ENCODE measurements at places on chromosomes 2 and 18.

- no peak for DNase-seq
These were observed 366.7 kb downstream of the LRRTM4 start for GRCh38 chr2:77155511-77155910.

- no peak for DNase-seq
These were observed 220.7 kb downstream of the CAMKMT start for GRCh38 chr2:44582363-44583008.

GRCh38 chr18:8177330-8178016 lies 431.8 kb upstream of the RAB12 start:
- no peak for DNase-seq

GRCh38 chr2:55224761-55225261 lies 7.3 kb downstream of the CLHC1 start:
- DNase-seq: no peak

DNA sequence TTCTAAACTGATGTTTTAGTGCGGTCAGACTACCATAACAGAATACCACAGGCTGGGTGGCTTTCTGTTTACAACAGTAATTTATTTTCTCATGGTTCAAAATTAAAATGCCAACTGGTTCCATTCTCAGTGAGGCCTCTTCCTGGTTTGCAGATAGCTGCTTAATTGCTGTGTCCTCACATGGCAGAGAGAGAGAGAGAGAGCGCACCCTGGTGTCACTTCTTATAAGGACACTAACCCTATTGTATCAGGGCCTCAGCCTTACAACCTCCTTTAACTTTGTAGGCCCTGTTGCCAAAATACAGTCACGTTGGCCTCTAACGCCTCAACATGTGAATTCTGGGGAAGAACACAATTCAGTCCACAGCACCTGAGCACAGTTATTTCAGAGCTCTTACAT lies 37.5 kb upstream of the ZNF385B start:
- no peak for DNase-seq

DNA sequence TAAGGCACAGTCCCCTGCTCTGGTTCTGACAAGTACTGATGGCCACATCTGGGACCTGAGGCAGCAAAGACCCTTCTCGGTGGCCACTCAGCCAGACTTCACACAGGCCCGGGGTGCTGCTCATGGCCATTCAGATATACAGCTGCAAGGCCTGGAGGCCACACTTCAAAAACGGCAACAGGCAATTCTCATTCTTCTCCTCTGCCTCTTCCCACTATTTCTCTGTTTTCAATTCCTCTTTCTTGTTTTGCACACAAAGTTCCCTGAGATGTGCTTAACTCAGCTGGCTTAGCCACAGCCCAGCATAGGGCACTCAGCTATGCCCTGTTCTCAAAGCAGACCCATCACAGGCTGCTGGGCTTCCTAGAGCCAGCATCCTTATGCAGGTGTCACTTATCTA lies 29.9 kb downstream of the PTPN18 start:
- no peak for DNase-seq

GRCh38 chr18:75773618-75774017 lies 346.1 kb upstream of the SMIM21 start:
- no peak for DNase-seq

- DNase-seq: no peak
These were observed 195.9 kb upstream of the DTNA start for GRCh38 chr18:34514238-34514637.

DNA sequence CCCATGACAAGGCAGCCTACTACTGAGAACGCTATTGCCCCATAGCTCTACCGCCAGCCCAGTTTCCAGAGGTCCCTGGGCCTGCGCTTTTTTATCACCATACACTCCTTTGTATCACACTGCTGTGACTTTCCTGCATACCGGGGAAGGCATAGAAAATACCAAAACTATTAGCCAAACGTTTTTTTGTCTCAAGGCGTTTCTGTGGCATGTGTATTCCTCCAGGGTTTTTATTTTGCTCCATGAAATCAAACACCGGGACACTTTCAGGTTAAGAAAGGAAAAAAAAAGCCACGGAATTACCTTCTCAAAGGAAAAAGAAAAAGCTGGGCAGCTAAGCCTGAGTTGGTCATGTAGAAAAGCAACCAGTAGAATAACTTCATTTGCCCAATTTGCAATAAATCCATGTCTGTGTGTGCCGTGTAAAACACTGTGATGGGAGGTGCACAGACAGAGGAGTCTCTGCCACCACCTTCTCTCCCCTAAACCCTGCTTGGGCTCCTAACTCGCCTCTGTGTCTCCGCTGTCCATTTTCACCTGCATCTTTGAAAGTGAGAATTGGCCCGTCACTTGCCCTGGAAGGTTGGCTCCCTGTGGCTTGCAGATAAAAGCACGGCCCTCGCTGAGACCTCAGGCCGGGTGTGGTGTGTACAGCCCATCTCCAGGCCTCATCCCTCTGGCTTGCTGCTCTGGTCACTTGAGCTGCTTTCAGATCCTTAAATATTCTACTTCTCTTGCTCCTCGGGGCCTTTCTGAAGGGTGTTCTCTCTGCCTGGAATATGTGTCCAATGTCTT lies 1.7 kb downstream of the AMER3 start:
- no peak for DNase-seq

- DNase-seq: no peak
These were observed 99.3 kb downstream of the KLHL29 start for GRCh38 chr2:23484275-23484674.

- no peak for DNase-seq
These were observed 108.8 kb downstream of the SLC4A3 start for GRCh38 chr2:219736209-219736608.

GRCh38 chr18:39403121-39403520 lies 1837.5 kb upstream of the CELF4 start:
- DNase-seq: no peak

DNA sequence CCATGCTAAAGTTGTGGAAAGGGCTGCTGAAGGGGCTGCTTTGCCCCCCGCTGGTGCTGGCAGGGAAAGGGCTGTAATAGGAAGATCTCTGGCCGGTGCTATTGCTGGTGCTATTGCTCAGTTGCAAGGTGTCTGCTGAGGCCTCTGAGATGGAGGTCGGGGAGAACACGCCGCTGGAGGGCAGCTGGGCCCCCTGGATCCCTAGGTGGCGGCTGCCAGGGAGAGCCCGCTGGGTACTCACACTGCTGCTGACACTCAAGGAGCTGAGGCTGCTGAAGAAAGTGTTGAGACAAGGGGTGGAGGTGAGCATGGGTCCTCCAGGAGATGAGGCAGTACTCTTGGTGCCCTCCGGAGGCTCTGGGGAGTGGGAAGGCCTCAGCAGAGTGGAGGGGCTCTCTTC lies 4.2 kb downstream of the FOXI3 start:
- DNase-seq: no peak

- DNase-seq: no peak
These were observed 23.5 kb downstream of the CD302 start for GRCh38 chr2:159774370-159774990.

GRCh38 chr2:66488946-66489345 lies 54.0 kb downstream of the MEIS1 start:
- DNase-seq: no peak

GRCh38 chr2:26469092-26469710 lies 8.7 kb downstream of the OTOF start:
- DNase-seq: peak; percentile 34

DNA sequence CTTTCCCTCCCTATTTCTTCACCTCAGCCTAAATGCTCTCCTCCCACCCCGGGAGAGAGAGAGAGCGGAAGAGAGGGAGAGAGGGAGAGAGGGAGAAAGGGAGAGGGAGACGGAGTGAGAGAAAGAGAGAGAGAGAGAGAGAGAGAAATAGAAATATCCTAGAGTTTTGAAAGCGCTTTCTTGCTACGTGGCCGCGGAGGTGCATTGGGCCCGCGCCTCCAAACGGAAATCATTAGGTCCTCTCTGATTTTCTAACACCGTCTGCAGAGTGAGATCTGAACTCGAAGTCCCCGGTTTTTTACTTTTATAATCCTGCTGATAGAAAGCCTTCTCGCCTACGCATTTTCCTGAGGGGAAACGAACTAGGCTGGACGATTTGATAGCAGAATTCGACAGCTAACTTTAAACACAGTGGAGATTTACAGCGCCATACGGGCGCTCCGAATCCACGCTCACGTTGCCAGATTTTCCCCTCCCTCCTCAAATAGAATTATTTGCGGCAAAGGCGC lies 903 bp upstream of the EVX2 start:
- DNase-seq: no peak

GRCh38 chr18:32093523-32093922 lies 1.8 kb downstream of the RNF138 start:
- DNase-seq: no peak

DNA sequence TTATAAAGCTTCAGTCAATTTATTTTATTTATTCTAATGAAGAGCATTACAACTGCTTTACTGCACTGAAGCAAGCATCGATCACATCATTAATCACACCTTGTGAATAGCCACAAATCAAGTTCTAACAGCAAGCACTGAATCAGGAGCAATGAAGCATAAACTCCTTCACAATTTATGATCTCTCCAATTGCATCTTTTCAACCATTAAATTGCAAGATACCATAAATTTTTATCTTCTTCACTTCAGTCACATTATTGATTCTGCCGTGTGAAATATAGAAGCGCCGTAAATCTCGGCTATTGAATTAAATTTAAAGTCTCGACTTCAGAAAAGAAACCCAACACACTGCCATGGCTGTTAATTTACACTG lies 298.7 kb downstream of the CDCA7 start:
- no peak for DNase-seq

DNA sequence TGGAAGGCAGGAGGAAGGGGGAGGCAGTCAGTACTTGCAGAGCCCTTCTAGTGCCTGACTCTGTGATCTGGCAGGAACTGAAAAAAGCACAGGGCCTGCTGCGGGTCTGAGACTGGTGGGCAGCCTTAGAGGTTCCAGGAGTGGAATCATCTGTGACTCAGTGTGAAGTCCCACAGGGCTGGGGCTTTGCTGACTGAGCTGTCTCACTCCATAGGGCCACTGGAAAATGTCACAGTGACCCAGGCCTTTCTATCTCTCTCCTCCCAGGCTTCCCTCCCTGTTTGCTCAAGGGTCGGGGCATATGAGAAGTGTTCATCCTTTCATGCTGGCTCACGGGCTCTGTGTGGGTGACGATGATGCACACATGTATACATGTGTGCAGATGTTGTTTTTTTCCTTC lies 47.1 kb upstream of the ZFP36L2 start:
- DNase-seq: no peak

DNA sequence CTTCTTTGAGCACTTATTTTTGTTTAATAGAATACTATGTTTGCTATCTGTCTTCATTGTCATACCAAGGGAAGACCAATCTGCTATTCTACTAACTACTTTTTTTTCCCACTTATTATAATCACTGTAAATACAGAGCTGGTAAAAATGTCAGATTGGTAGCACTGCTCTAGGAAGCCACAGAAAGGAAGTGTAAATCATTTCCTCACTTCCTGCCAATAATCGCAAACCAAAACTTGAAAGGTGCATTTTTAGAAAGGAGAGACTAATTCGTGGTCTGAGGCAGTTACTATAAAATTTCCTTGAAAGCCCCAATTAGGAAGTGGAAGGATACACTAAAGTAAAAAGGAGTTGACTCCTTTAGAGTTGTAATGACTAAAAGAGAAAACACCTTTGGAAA lies 13.9 kb upstream of the THSD7B start:
- no peak for DNase-seq

GRCh38 chr2:235677276-235677788 lies 183.5 kb downstream of the AGAP1 start:
- no peak for DNase-seq

- no peak for DNase-seq
These were observed 69.3 kb upstream of the NEDD4L start for GRCh38 chr18:57974585-57975265.

- no peak for DNase-seq
These were observed 84.4 kb downstream of the KCNS3 start for GRCh38 chr2:17962876-17963275.

DNA sequence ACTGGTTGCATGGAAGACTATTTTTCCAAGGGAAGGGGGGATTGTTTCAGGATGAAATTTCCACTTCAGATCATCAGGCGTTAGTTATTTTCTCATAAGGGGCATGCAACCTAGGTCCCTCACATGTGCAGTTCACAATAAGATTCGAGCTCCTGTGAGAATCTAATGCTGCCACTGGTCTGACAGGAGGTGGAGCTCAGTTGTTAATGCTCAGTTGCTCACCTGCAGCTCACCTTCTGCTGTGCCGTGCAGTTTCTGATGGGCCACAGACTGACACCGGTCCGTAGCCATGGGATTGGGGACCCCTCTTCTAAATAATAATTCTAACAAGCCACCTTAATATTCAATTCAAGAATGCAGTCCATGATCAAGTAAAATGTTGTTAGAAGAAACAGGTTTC lies 34.9 kb downstream of the PLCL1 start:
- no peak for DNase-seq

DNA sequence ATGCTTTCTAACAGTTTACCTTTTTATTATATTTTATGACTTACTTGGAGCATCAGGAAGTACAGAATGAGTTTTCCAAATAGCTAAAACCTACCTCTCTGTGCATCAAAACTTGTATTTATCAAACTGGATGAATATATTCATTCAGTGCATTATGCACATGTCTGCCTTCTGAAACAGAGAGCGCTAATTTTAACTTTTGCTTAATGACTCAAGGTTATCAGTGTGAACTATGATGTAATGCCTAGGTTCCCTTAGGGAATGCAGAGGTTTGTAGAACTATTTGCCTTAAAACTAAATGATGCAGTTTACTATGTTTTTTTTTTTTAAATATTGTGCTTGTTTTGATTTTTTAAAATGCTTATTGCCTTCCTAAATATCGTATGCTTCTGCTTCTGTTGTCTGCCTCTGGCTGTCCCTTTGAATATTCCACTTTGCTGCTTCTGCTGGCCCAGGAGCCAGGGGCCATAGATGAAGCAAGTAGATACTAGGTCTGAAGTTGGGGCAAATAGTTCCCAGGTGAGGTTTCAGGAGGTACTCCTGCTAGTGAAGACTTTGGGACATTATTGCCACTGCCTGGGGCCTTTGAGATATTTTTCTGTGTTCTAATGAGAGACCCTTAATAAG lies 16.5 kb downstream of the TMEM178A start:
- no peak for DNase-seq

DNA sequence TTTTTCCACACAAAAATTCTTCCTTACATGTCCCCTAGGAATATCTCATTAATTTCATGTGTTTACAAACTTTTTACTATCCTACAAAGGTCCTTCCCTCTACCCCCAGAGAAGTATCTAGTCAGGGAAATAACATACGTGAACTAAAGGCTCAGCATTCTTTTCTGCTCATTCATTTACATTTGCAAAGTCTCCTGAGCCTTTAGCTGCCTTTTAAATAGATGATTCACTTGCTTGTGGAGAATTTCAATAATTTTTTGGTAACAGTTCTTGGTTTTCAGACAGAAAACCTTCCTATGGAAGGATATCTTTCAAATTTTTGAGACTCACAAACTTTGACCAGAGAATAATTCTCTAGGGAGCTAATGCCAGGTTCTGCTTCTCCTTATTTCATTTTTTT lies 81.5 kb upstream of the RMDN2 start:
- no peak for DNase-seq

DNA sequence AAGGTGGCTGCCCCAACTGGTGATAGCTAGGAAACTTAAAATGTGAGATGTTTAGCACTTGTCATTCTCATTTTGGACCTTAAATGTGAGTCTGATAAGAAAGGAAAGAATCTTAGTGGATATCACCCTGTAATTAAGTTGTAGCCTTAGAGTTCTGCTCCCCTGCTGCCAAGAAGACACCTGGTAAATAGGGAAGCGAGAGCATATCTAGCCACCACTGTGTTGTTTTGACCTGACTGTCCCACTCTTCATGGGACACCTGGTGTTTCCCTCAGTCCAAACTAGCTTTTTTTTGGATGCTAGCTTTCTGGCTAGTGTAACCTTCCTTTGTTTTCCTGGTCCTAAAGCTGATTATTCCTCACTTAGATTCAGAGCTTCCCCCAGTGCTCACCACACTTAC lies 357.6 kb downstream of the RAD51AP2 start:
- no peak for DNase-seq

GRCh38 chr2:71240794-71241193 lies 13.9 kb upstream of the PAIP2B start:
- no peak for DNase-seq
